Central memory CD8-positive, alpha-beta T cell (primary cell): ENCODE measurements at places on chromosomes 7 and 10.
A peak's percentile ranks its signal among the peaks of the same experiment; 100 is the strongest.

DNA sequence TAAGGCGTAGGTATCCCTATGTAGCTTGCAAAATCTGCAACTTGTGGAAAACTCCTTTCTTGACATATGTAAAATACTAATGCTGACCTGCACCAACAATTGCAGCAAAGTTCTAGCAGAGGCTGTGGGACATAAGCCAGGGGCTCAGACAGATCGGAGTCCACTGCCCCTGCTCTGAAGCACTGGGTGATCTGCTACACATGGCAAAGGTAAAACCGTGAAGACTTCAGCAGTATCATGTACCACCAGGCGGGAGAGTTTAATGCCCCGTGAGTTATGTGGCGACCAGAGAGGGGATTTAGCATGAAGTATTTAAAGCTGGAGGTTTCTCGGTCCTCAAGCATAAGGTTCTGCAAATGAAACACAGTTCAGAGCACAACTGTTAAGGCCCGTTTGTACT is 76.4 kb downstream of the ABCC2 start:
- DNase-seq: no peak

DNA sequence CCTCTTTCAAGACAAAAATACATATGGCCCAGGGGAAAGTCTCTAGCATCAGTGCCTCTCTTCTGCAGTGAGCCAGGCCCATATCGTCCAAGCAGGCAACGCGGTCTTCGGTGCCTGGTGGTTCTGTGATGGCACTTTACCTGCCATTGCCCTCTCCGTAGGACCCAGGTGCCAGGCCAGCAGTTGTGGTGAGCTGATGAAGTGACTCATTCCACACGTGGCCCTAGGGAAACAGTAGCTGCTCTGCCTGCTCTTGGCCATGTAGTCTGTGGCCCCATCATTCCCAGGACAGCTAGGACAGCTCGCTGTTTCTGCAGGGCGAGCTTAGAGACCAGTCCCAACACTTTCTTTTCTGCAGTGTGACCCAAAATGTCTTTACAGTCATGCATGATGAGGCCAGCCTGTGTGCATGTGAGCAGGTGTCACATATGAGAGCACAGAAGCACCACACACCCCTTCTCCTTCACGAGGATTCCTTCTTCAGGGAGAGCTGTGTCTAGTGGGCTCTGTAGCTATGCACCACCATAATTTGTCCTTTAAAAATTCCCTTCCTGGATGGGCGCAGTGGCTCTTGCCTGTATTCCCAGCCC is 39.0 kb downstream of the SVIL start:
- no peak for DNase-seq

GRCh38 chr10:127195571-127196281 is 665 bp downstream of the INSYN2A start:
- DNase-seq: no peak

- DNase-seq: no peak
Measured at GRCh38 chr7:7792056-7792455, 73.6 kb upstream of the RPA3 start.

DNA sequence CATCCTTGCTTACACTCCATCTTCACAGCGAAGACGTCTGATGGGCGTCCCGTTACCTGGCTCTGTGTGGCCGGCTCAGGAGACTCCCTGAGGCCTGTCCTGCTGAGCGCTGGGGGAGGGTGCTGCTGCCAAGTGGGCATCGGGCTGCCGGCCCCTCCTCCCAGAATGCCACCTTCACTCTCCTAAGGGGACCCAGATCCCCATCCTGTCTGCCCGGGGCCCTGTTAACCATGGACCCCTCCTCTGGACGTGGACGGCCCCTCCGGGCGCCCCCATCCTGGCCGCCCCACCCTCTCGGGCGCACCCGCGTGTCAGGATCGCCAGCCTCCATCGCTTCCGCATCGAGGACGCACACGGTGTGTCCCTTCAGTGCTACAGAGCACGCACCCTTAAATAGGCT is 7.3 kb upstream of the FOXL3 start:
- DNase-seq: no peak

DNA sequence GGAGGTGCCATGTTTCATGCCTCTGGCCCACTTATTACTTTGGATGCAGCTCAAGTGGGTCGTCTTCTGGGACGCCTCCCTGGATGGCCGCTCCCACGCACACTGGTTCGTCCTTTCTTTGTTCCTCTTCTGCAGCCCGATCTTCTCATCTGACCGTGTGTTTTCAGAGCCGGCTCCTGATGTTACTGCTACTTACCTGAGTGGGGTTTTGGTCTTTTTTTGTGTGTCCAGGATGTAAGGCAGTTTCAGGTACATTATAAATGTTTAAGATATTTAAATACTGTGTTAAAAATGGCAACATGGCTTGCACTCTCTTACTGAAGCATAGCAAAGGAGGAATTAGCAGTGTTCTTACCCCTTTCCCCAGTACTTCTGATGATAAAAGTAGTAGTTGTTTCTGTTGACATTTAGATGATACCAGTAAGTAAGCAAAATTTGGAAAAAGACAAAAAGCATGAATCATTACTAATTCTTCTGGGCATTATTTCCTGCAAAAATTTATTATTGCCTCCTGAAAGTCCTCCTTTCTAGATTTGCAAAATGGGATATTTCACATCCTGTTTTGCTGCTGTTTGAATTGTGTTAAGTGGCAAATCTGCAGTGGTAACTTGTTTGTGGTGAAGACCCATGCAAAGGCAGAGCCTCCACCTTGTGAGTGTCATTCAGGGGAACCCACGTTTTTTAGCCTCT is 59.4 kb downstream of the SHH start:
- no peak for DNase-seq

- no peak for DNase-seq
Measured at GRCh38 chr10:43943818-43944360, 295.2 kb upstream of the ZNF32 start.

GRCh38 chr7:131507592-131508331 is 48.7 kb downstream of the PODXL start:
- DNase-seq: peak; percentile 80

DNA sequence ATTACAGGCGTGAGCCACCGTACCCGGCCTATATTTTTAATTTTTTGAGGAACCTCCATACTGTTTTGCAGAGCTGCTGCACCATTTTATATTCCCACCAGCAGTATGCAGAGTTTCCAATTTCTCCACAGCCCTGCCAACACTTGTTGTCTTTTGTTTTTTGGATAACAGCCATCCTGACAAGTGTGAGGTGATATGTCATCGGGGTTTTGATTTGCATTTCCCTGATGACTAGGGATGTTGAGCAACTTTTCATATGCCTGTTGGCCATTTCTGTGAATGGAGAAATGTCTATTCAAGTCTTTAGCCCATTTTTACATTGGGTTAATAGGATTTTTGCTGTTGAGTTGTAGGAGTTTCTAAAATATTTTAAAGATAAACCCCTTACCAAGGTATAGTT is 22.2 kb downstream of the ENTPD7 start:
- DNase-seq: no peak

DNA sequence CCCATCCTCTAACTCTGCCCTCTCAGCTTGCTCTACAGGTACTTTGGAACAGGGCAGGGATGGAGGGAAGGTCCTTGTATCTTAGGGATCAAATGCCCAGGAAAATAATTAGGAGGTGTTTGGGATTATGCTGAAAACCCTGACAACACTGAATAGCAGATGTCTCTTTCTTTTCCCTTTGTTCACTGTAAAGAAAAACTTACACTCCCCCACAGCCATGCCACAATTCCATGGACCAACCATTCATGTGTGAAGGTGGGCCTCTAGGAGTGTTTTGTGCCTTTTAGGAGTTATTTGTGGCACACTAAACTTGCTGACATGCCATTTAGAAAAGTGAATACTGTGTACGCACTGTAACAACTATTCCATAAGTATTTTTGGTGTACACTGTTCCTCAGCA is 108.1 kb downstream of the SNX10 start:
- DNase-seq: no peak

GRCh38 chr10:46329690-46330016 is 42.9 kb downstream of the ANTXRL start:
- DNase-seq: no peak
